ENCODE measurements at places on chromosomes 5 and 9. TPM values are rescaled to one million over a fixed set of nuclear protein-coding genes. Genes with fewer than 3 reads are reported as not detected.

GRCh38 chr9:134004131-134004873 lies 12.2 kb upstream of the VAV2 start:
- no peak overlapping the region for H3K4me3 ChIP-seq
- DNase-seq: no peak
- no peak overlapping the region for H3K27ac ChIP-seq
- peaks cover 2% of the 10 kb centered on the region for H3K27me3 ChIP-seq
- H3K36me3 ChIP-seq: no peaks in the 10 kb centered on the region
- no peaks in the 10 kb centered on the region for H3K4me1 ChIP-seq

GRCh38 chr5:94249430-94249829 lies 369.0 kb downstream of the KIAA0825 start:
- DNase-seq: no peak
- no peaks in the 10 kb centered on the region for H3K4me1 ChIP-seq
- no peaks in the 10 kb centered on the region for H3K36me3 ChIP-seq
- no peaks in the 10 kb centered on the region for H3K27me3 ChIP-seq

DNA sequence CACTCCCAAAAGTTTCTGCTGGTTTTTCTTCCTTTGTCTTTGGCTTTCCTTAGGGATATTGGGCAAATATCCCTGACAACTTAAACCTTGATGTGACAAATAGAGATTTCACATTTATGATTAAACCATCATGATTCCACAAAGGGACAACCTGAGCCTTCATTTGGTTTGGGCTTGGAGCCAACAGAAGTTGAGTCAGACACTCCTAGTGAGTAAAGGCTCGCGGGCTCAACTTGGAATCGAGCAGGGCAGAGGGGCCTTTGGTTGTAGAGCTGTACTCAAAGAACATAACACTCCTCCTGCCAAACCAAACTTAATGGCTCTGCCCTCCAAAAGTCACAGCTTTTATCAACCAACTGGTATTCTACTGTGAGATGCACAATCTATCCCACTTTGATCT lies 290.2 kb upstream of the MAP3K1 start:
- no peak overlapping the region for H3K4me3 ChIP-seq
- H3K27me3 ChIP-seq: no peaks in the 10 kb centered on the region
- H3K4me1 ChIP-seq: peaks cover 3% of the 10 kb centered on the region
- no peaks in the 10 kb centered on the region for H3K36me3 ChIP-seq
- DNase-seq: no peak
- no peak overlapping the region for H3K27ac ChIP-seq

DNA sequence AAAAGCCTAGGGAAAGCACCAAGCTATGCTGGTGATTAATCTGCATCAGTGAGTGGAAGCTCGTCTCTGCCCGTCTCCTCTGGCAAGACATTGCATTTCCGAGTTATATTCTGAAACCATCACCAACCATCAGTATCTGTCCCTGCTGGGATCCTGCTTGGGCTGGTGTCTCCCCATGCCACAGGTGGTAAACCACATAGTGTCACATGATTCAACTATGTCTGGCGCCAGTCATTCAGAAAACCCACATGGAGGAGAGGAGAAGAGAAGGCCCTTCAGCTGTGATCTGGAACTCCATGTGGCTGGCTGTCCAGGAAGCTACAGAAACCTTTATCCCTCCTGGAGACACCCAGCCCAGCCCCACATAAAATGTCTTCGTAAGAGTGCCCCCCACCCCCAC lies 4.8 kb downstream of the IL9 start:
- no peaks in the 10 kb centered on the region for H3K36me3 ChIP-seq
- no peak overlapping the region for H3K4me3 ChIP-seq
- H3K27me3 ChIP-seq: peaks cover 52% of the 10 kb centered on the region
- no peak overlapping the region for H3K27ac ChIP-seq
- peak; percentile 37 for DNase-seq

DNA sequence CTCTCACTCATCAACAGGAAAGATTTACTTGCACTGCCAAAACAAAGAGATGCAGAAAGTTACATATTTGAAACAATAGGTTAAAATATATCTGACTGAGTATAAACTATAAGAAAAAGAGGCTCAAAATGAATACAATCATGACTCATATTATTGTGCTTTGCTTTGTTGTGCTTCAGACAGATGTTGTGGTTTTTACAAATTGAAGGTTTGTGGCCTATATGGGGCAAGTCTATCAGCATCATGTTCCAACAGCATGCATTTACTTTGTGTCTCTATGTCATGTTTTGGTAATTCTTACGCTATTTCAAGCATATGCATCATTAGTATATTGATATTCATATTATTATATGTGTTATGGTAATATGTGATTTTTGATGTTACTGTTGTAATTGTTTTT lies 330.0 kb downstream of the PRR16 start:
- no peak overlapping the region for H3K4me3 ChIP-seq
- no peaks in the 10 kb centered on the region for H3K27me3 ChIP-seq
- no peaks in the 10 kb centered on the region for H3K36me3 ChIP-seq
- DNase-seq: no peak

DNA sequence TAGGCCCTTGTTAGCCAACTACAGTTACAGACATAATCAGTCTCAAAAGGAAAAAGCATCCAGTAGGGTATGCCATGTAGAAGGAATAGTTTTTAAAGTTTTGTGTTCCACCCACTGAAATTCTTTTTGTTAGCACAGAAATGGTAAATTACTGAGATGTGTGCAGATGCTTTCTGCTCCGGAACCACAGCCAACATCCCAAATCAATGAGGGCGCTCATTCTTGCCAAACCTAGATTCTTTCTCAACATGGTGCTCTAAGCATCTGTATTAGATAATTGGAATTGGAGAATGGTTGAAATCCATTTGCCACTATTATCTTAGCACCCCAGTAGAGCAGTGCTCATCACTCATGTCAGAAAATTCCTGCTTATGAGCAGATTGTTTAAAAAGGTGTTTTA lies 127.8 kb downstream of the SEC61B start:
- DNase-seq: no peak
- H3K27me3 ChIP-seq: peaks cover 9% of the 10 kb centered on the region
- no peaks in the 10 kb centered on the region for H3K36me3 ChIP-seq
- peaks cover 6% of the 10 kb centered on the region for H3K4me1 ChIP-seq

GRCh38 chr9:132141344-132141947 lies 20.4 kb upstream of the NTNG2 start:
- peak overlapping the region; percentile 43 for H3K4me3 ChIP-seq
- no peak overlapping the region for H3K27ac ChIP-seq
- peaks cover 51% of the 10 kb centered on the region for H3K27me3 ChIP-seq
- H3K4me1 ChIP-seq: peaks cover 20% of the 10 kb centered on the region
- H3K36me3 ChIP-seq: no peaks in the 10 kb centered on the region

- H3K27me3 ChIP-seq: no peaks in the 10 kb centered on the region
- H3K4me3 ChIP-seq: no peak overlapping the region
- DNase-seq: no peak
- H3K4me1 ChIP-seq: no peaks in the 10 kb centered on the region
- H3K27ac ChIP-seq: no peak overlapping the region
These were observed 195.5 kb downstream of the MAN2A1 start for GRCh38 chr5:109885205-109885604.

GRCh38 chr5:72141440-72142355 lies 34.4 kb downstream of the MAP1B start:
- H3K4me1 ChIP-seq: peaks cover 22% of the 10 kb centered on the region
- no peak overlapping the region for H3K27ac ChIP-seq
- no peak overlapping the region for H3K4me3 ChIP-seq
- no peaks in the 10 kb centered on the region for H3K36me3 ChIP-seq
- peaks cover 70% of the 10 kb centered on the region for H3K27me3 ChIP-seq

- no peak overlapping the region for H3K4me3 ChIP-seq
- peaks cover 69% of the 10 kb centered on the region for H3K36me3 ChIP-seq
- H3K27ac ChIP-seq: no peak overlapping the region
- no peaks in the 10 kb centered on the region for H3K27me3 ChIP-seq
These were observed 147.6 kb downstream of the AUH start for GRCh38 chr9:91214086-91214485.

DNA sequence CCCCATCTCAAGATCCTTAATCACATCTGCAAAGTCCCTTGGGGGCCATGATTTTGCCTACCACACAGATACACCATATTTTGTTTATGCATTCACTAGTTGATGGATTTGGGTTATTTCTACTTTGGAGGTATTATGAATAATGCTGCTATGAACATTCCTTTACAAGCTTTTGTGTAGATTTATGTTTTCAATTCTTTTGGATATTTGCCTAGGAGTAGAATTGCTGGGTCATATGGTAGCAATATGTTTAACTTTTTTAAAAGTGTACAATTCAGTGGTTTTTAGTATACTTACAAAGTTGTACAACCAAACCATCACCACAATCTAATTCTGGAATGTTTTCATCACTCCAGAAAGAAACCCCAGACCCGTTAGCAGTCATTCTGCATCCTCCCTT lies 7.8 kb upstream of the ANP32B start:
- H3K27ac ChIP-seq: no peak overlapping the region
- no peak for DNase-seq

GRCh38 chr5:91373006-91373405 lies 10.1 kb downstream of the ARRDC3 start:
- peaks cover 80% of the 10 kb centered on the region for H3K36me3 ChIP-seq
- no peak for DNase-seq
- H3K4me1 ChIP-seq: peaks cover 16% of the 10 kb centered on the region
- H3K27ac ChIP-seq: peak overlapping the region; percentile 18
- no peak overlapping the region for H3K4me3 ChIP-seq

- H3K4me1 ChIP-seq: peaks cover 21% of the 10 kb centered on the region
- H3K36me3 ChIP-seq: peaks cover 7% of the 10 kb centered on the region
- no peak for DNase-seq
- H3K27ac ChIP-seq: no peak overlapping the region
- H3K4me3 ChIP-seq: no peak overlapping the region
These were observed 1.0 kb upstream of the MCC start for GRCh38 chr5:113489299-113489698.

GRCh38 chr5:67032921-67033664 lies 163.5 kb downstream of the CD180 start:
- no peak overlapping the region for H3K4me3 ChIP-seq
- no peaks in the 10 kb centered on the region for H3K27me3 ChIP-seq
- H3K4me1 ChIP-seq: peaks cover 49% of the 10 kb centered on the region
- no peak for DNase-seq
- no peaks in the 10 kb centered on the region for H3K36me3 ChIP-seq

- no peak overlapping the region for H3K27ac ChIP-seq
- H3K4me1 ChIP-seq: no peaks in the 10 kb centered on the region
- DNase-seq: no peak
- H3K4me3 ChIP-seq: no peak overlapping the region
- no peaks in the 10 kb centered on the region for H3K36me3 ChIP-seq
- no peaks in the 10 kb centered on the region for H3K27me3 ChIP-seq
These were observed 234.6 kb downstream of the CACNA1B start for GRCh38 chr9:138112090-138112748.

GRCh38 chr5:36172599-36172998 lies 20.7 kb downstream of the SKP2 start:
- peaks cover 86% of the 10 kb centered on the region for H3K36me3 ChIP-seq
- no peak overlapping the region for H3K4me3 ChIP-seq
- no peak for DNase-seq
- no peak overlapping the region for H3K27ac ChIP-seq

- peak overlapping the region; percentile 84 for H3K4me3 ChIP-seq
- H3K4me1 ChIP-seq: peaks cover 10% of the 10 kb centered on the region
- no peaks in the 10 kb centered on the region for H3K36me3 ChIP-seq
- H3K27me3 ChIP-seq: peaks cover 28% of the 10 kb centered on the region
- peak; percentile 61 for DNase-seq
- H3K27ac ChIP-seq: no peak overlapping the region
These were observed 996 bp upstream of the GAS1 start for GRCh38 chr9:86948074-86948929.

- no peak for DNase-seq
- H3K4me3 ChIP-seq: no peak overlapping the region
- no peaks in the 10 kb centered on the region for H3K27me3 ChIP-seq
- H3K36me3 ChIP-seq: no peaks in the 10 kb centered on the region
- no peaks in the 10 kb centered on the region for H3K4me1 ChIP-seq
- H3K27ac ChIP-seq: no peak overlapping the region
These were observed 18.7 kb upstream of the C5orf46 start for GRCh38 chr5:147925020-147925419.

GRCh38 chr5:134905246-134905996 lies 490 bp downstream of the PCBD2 start:
- H3K4me3 ChIP-seq: peak overlapping the region; percentile 94
- no peaks in the 10 kb centered on the region for H3K27me3 ChIP-seq
- peaks cover 12% of the 10 kb centered on the region for H3K36me3 ChIP-seq
- DNase-seq: peak; percentile 64

GRCh38 chr9:91163773-91164471 lies 197.8 kb downstream of the AUH start:
- H3K27ac ChIP-seq: peak overlapping the region; percentile 98
- peaks cover 64% of the 10 kb centered on the region for H3K4me1 ChIP-seq
- DNase-seq: no peak
- H3K27me3 ChIP-seq: no peaks in the 10 kb centered on the region
- peak overlapping the region; percentile 84 for H3K4me3 ChIP-seq
- H3K36me3 ChIP-seq: peaks cover 43% of the 10 kb centered on the region

- H3K36me3 ChIP-seq: no peaks in the 10 kb centered on the region
- peaks cover 11% of the 10 kb centered on the region for H3K4me1 ChIP-seq
- no peak overlapping the region for H3K4me3 ChIP-seq
These were observed 10.4 kb downstream of the ANGPTL2 start for GRCh38 chr9:127112056-127112455.

The AP3S1 gene
- total RNA-seq: 74.8 TPM

The SEC24A gene
- 33.9 TPM for total RNA-seq

The CARTPT gene
- total RNA-seq: not detected

The PTGES gene
- 0.39 TPM for total RNA-seq

The FAM53C gene
- total RNA-seq: 26.1 TPM

The ZNF354C gene
- 3.4 TPM for total RNA-seq

The F2RL1 gene
- 0.09 TPM for total RNA-seq

The PCA3 gene
- total RNA-seq: not detected

The SPINK13 gene
- not detected for total RNA-seq

The HMCN2 gene
- not detected for total RNA-seq

The SOX30 gene
- total RNA-seq: 0.11 TPM

The GLDC gene
- 1.0 TPM for total RNA-seq

The KCNV2 gene
- not detected for total RNA-seq

The GHR gene
- total RNA-seq: not detected

The APC gene
- 21.4 TPM for total RNA-seq

The SPINK4 gene
- not detected for total RNA-seq

The PCDHB4 gene
- total RNA-seq: not detected

The C9orf43 gene
- 0.48 TPM for total RNA-seq

The GFI1B gene
- not detected for total RNA-seq

The ADAMTS2 gene
- not detected for total RNA-seq

The PCDHB3 gene
- total RNA-seq: not detected

Data from activated T-helper 2 cell treated with anti-CD3 and anti-CD28 coated beads, Interferon-gamma antibody, Interleukin-2, Interleukin-4, amounts not matched to agents 10 μg/mL and 5 μg/mL and 100 μg/mL, durations not matched to agents 14 hours and 24 hours and 36 hours (primary cell).